ENCODE measurements at places on chromosomes 7 and 10.

DNA sequence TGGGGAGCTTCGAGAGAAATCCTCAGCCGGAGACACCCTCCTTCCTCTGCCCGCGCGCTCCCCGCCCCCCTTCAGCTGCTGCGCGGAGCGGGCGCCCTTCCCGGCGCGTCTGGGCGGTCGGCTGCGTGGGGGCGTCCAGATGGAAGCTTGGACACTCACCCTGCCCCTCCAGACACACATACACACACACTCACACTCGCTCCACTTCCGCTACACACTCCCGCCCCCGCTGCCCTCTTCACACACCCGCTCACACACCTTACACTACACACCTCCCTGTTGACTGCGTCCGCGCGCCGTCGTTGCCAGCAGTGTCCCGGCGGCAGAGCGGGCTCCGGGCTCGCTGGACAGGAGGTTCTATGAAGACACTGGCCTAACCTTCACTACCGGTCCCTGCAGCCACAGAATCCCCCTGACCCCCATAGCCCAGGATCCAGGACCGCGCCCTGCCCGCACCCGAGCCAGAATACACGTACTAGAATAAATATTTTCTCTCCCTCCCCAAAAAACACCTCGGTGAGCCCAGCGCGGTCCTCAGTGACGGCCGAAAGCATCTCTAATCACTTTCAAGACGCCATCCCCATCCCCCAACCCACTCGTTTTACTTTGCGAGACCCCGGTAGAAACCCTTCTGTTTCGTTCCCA is 1.1 kb upstream of the EGR2 start:
- DNase-seq = no peak

DNA sequence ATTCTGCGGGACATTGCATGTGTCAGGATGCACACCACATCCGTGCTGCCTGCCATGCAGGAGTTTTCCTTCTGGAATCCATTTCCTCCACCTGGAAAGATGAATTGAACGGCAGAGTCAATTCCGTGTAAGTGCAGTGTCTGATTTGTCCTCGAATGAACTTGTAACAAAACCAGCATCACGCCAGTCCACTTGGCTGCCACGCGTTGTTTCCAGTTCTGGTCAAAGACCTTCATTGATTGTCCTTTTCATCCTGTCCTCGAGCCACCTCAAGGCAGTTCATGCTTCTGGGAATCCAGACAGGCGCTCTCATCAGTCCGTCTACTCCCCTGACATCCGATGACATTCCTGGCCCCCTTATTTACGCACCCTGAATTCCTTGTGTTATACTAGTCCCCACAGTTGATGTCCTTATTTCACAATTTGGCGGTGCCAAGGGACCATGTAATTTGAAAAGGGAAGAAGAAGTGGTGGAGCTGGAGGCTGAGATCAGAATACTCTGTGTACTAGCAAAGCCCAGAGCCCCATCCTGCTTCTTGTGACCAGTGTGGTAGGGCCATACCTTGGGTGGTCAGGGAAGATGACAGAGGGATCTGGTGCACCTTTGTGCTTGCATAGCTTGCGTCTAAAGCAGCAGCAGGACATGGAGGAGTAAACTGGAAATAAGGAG is 502.2 kb downstream of the PLXNA4 start:
- no peak for DNase-seq

- no peak for DNase-seq
Measured at GRCh38 chr10:12685261-12686058, 316.1 kb downstream of the CCDC3 start.

DNA sequence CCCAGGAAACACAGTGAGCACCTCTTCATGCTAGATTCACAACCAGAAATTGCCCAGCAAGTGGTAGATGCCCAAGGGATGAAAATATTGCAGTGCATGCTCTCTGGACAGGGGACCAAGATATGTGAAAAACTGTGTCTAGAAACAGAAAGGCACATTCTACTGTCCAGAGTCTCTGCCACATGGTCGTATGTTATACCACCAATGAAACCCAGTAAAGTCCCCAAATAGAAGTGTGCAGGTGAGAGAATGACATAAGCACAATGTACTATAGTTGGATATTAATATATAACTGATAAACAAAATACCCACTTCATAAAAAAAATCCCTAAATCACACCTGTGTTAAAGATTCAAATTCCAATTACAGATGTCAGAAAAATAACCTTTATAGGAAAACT is 43.8 kb downstream of the RASGEF1A start:
- no peak for DNase-seq

DNA sequence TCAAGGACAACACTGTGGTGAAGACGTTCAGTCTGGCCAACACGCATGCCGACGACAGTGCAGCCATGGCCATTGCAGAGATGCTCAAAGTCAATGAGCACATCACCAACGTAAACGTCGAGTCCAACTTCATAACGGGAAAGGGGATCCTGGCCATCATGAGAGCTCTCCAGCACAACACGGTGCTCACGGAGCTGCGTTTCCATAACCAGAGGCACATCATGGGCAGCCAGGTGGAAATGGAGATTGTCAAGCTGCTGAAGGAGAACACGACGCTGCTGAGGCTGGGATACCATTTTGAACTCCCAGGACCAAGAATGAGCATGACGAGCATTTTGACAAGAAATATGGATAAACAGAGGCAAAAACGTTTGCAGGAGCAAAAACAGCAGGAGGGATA is 6.6 kb downstream of the LMOD2 start:
- DNase-seq = no peak

DNA sequence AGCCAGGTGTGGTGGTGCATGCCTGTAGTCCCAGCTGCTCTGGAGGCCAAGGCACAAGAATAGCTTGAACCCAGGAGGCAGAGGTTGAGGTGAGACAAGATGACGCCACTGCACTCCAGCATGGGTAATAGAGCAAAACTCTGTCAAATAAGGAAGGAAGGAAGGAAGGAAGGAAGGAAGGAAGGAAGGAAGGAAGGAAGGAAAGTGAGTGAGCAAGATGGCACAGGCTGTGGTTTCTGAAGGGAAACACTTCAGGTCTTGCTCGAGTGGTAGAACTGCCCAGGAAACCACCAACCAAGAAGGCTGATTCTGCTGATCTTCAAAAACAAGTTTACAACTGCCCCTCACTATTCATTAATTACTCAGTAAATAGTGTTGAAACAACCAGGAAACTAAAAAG is 45.2 kb downstream of the EZH2 start:
- no peak for DNase-seq

- DNase-seq = no peak
Measured at GRCh38 chr7:45597286-45597984, 23.3 kb downstream of the ADCY1 start.

DNA sequence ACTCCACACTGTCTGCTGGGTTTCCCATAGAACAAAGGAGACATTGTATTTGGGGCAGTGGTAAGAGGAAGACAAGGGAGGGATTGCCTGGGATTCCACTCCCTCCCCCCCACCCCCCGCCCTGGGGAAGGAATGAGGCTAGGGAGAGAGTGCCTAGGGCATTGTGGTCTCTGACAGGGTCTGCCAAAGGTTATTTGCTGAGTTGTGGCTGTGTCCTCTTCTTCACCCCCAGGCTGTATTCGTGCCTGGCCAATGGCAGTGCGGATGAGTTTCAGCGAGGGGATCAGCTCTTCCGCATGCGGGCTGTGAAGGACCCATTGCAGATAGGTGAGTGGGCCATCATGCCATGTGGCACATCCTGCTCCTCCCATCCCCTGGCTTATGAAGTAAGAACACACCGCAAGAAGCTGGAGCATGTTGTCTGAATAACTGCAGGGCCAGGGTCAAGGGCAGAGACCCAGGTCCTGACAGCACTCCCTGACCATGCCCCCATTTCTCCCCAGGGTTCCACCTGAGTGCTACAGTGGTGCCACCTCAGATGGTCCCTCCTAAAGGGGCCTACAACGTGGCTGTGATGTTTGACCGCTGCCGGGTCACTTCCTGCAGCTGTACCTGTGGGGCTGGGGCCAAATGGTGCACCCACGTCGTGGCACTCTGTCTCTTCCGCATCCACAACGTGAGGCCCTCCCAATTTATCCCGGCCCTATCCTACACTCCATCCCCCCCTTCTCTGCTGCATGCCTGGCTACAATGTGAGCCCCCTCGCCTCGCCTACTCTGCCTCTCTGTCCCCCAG is 3.7 kb downstream of the ZSWIM8 start:
- no peak for DNase-seq

GRCh38 chr7:33487998-33488682 is 358.8 kb downstream of the BBS9 start:
- no peak for DNase-seq

GRCh38 chr7:10739401-10739800 is 234.3 kb upstream of the PHF14 start:
- DNase-seq = no peak

GRCh38 chr7:90613088-90613498 is 17.0 kb downstream of the CDK14 start:
- no peak for DNase-seq

GRCh38 chr10:55283031-55283430 is 482.0 kb upstream of the PCDH15 start:
- DNase-seq = no peak

DNA sequence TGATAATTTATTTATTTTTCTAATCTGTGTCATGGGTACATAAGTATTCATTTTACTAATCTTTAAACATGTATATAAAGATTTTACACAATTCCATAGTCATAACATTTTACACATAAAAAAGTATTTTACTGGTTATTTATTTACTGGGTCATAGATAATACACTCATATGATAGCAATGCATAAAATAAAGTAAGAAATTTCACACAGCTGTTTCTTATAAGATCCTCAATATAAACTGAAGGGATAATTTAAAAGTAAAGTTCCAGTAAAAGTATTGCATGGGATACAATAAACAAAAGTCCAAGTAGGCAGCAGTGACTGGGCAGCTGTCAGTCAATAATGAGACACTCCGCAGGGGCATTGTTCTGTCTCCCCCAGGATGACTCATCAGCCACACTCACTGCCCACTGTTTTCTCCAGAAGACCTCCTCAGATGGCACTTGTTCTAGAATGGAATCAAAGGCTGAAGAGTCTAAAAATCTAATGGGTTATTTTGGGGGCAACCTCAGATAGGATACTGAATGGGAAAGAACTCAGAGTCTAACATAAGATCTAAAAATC is 32.7 kb downstream of the DPY19L1 start:
- DNase-seq = no peak

DNA sequence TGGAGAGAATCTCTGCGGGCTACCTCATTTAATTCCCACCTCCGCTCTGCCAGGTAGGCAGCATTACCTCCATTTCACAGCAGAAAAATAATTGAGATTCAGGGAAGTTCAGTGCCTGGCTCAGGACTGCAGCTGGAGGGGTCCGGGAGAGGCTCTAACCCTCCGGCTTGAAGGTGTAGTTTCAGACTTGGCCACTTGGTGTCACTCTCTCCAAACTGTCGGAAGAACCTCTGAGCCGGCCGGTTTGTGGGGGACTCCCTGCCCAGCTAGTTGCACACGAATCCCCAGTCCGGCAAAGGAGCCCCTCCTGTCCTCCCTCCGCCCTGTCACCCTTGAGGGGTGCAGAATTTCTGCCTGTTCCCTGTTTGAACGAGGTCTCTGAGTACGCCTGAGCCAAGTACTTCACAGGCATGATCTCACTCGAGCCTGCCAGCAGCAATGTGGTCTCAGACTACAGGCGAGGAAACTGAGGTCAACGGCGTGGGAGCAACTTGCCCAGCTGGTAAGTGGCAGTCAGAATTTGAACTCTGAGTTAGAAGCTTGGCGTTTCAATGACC is 144.7 kb upstream of the ZNF716 start:
- DNase-seq = no peak

DNA sequence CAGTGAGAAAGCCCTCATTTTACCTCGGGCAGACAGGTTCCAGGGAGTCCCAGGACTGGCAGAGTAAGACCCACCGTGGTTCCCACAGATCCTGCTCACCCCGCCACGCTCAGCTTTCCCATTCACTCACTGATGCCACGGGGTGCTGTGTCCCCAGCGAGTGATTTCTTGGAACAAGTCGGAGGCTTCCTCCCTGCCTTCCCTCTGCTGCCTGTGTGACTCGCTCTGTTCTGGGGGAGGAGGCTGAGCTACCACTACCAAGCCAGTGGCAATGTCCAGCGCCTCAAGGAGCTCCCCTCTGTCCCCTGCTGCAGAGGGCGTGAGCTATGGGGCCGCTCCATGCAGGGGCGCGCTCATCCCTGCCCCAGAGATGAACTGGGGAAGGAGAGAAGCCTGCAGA is 12.6 kb downstream of the IL15RA start:
- no peak for DNase-seq

DNA sequence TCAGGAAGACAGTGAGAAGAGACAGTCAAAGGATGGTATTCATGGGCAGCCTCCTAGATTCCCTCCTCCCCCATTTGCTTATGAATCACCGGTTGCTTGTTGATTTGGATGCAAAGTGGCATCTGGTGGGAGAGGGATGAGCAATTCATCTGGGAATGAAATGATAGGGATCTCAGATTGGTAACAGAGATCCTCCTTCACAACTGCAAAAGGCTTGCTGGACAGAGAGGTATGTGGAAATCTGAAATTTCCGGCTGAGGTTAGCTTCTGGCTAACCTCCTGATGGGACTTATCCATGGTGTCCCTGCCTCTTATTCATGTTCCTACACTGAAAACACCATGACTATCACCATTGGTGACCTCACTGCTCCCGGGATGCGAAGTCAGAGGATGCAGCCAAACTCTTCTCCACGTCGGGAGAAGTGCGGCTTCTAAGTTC is 48.4 kb upstream of the PODXL start:
- no peak for DNase-seq

DNA sequence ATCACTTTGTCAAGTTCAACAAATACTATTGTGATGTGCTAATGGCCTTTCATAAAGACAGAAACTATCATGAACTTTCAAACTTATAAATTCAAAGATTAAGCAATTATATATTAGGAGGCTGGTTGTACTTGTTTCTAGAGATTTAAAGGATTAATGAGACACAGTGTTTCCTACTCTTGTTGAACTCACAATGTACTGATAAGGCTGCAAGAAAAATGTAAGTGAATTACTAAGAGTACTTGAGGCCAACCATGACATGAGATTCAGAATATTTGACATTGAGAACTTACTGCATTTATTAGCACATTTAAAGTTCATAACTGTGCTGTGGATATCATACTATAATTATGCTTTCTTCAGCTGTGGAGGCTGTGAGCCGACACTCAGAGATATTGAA is 1210.5 kb upstream of the SORCS1 start:
- DNase-seq = no peak

- DNase-seq = no peak
Measured at GRCh38 chr7:90455163-90456030, 14.0 kb upstream of the PTTG1IP2 start.

GRCh38 chr10:104650635-104651331 is 9.7 kb downstream of the SORCS3 start:
- DNase-seq = no peak

DNA sequence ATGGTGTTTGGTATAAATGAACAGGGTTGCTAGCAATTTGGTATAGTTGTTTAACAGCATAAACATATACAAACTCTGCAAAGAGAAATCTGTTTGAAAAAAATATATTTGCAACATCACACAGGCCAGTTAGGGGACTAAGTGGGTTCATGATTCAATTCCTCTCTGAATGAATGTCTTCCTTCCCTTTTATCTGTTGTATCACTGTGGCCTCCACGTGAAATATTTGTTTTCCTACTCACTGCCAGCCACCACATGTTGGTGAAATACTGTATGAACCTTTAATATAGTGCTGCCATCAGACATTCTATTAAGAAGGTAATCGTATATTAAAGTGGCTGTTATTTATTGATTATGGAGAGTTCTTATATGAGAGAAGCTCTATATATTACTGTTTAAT is 157.0 kb downstream of the ARID5B start:
- DNase-seq = no peak

Measured in stimulated activated CD8-positive, alpha-beta memory T cell treated with anti-CD3 and anti-CD28 coated beads, Interleukin-4, amount 100 ng/mL, for 1 hour (primary cell).